B cell (primary cell): ENCODE measurements at places on chromosomes 5 and 9. TPM values are rescaled to one million over a fixed set of nuclear protein-coding genes. Genes with fewer than 3 reads are reported as not detected.

GRCh38 chr5:154242442-154242841 lies 51.9 kb downstream of the GALNT10 start:
- DNase-seq, result no peak

DNA sequence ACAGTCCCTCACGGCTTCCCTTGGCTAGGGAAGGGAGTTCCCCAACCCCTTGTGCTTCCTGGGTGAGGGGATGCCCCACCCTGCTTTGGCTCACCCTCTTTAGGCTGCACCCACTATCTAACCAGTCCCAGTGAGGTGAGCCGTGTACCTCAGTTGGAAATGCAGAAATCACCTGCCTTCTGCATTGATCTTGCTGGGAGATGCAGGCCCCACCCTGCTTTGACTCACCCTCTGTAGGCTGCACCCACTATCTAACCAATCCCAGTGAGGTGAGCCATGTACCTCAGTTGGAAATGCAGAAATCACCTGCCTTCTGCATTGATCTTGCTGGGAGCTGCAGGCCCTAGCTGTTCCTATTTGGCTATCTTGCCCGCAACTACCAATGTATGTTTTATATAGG lies 44.7 kb downstream of the CCL28 start:
- no peak for DNase-seq

GRCh38 chr5:64952951-64953673 lies 184.4 kb downstream of the CWC27 start:
- no peak for DNase-seq

GRCh38 chr5:6634306-6634705 lies 1.1 kb downstream of the SRD5A1 start:
- peak; percentile 34 for DNase-seq

GRCh38 chr5:111069839-111070238 lies 1.7 kb upstream of the TSLP start:
- no peak for DNase-seq

DNA sequence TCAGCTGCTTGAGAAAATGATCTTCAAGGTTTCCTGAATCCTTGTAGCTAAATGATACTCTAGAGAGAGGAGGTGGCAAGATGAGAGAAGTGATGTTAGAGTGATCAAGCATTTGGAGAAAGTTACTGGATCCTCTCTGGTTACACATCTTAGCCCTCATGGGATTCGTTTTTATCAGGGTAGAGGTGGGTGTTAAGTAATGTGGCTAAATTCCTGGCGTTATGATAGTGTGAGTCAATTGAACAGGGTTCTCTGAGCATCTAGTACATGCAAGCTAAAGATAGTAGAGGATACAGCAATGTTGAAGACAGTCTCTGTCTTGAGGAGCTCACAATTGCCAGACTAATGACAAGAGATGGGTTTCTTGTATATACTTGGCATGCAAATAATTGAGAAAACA lies 123.7 kb downstream of the PSD2 start:
- DNase-seq, result no peak

GRCh38 chr5:115472271-115473025 lies 72.1 kb downstream of the FEM1C start:
- DNase-seq, result no peak

- no peak for DNase-seq
Observed at GRCh38 chr5:94969174-94969573, 315.7 kb downstream of the MCTP1 start.

DNA sequence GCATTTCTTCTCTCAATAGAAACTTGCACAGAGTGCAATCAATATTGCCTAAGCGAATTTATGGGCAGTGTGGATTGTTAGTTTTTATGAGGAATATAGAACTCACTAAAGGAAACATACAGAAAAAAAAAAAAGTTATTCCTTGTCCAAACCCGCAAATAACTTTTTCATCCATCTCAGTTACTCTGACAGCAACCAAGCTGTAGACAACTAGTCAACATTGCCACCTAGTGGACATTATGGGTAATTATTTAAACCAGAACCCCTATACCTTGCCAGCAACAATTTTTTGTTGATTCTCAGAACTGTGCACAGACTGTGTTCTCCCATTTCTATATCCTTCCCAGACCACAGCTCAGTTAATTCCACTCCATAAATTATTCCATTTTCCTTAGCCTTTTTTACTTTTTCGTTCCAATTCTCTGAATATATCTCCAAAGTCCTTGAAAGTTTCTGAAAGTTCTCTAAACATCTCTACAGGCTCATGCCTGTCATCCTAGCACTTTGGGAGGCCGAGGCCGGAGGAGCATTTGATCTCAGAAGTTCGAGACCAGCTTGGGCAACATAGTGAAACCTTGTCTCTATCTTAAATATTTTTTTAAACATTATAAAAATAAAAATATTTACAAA lies 2.6 kb upstream of the AFAP1L1 start:
- peak; percentile 44 for DNase-seq

DNA sequence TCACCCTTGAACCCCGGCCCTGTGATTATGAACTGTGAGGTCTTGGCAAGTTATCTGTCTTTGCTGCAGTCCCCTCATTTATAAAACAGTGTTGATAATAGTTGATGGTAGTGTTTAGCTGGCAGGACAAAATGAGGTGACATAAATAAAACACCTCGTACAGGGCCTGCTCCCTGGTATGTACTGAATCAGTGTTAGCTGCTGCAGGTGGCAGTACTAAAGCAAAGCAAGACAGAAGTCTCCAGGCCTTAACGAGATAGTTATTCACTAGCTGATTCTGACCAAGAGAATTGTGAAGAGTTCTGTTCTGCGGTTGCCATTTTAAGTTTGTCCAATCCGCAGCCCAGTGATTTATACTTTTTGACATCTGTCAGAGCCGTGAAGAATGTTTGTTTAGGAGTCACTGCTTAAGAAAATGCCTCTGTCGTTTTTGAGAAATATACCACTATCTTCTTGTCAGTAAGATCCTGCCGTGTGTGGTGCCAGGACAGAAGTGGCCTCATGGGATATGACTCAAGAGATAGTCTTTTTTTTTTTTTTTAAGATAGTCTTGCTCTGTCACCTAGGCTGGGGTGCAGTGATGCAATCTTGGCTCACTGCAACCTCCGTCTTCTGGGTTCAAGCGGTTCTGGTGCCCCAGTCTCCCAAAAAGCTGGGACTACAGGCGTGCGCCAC lies 75.9 kb downstream of the KDM4C start:
- DNase-seq, result no peak

GRCh38 chr9:69970001-69970533 lies 73.6 kb upstream of the MAMDC2 start:
- no peak for DNase-seq

GRCh38 chr5:83265318-83265717 lies 188.0 kb downstream of the XRCC4 start:
- no peak for DNase-seq

GRCh38 chr9:18706648-18707047 lies 232.7 kb downstream of the ADAMTSL1 start:
- DNase-seq, result no peak

DNA sequence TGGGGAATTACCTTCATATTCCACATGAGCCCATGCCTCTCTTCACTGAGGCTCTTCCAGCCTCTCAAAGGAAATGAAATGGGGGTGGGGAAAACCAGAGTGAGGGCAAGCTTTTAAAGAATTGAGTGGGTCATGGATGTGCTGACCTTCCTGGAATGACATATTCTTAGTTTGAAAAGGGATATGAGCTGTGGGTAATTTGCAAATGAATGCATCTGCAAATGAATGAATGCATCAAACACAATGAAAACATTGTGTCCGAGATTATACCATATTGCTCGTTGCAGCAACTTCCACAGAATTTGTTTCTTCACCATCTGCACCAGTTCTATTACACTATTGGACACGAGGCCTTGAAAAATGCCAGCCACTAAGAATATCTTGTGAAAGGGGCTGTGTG lies 198.6 kb upstream of the CDH6 start:
- DNase-seq, result no peak

- DNase-seq, result no peak
Observed at GRCh38 chr5:97501965-97502305, 318.9 kb upstream of the RIOK2 start.

GRCh38 chr5:134647750-134648424 lies 698 bp upstream of the SEC24A start:
- no peak for DNase-seq

DNA sequence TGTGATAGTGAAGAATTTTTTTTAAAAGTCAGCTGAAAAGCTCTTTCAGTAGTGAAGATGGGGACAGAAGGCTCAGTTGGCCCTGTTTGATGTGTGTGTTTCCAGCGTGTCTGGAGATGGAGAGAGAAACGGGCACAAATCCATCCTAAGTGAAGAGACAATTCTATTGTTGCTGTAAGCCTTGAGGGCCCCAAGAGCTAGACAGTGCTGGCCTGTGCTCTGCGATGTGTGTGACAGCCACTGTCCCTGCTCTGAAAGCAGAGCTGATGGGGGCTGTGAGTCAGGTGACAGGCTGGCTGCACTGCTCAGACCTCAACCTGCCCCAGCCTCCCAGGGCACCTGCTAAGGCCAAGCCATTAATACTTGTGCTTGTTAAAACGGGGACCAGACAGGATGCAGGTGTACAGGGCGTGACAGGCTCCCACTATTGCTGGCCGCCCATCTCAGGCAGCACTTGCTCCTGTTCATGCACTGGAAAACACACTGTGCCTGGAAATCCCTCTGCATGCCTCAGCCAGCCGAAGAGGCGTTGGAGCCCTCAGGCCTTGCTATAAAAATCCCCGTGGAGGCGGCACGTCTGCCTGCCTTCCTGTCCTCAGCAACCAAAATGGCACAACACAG lies 44.6 kb upstream of the SEMA4D start:
- DNase-seq, result peak; percentile 35

GRCh38 chr5:141787376-141787775 lies 90.8 kb downstream of the PCDH1 start:
- no peak for DNase-seq

DNA sequence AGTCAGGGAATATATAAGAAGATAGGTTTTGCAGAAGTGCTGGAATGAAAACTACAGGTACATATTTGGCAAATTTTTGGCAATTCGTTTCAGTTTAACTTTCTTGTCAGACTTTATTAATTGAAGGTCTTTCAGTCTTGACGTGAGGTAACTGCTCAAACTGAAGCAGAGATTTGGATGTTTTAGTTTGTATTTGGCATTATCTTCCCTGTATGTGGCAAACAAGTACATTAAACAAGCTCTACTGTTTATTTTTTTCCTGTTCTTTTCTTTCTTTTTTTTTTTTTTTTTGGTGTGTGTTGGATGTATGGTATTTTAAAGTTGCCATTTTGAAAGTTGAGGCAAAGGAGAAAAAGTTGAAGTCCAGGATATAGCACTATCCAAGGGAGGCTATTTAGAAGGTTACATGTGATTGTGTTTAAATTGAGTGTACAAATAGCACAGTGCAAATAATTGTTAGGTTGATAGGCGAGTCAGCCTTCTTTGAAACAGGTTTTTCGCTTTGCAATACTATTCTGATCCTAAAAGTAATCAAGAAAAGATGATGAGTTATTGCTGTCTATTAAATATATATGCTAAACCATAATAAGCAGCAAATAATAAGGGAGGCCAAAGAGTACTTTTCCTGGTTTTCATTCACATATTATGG lies 2.2 kb downstream of the PBX3 start:
- DNase-seq, result no peak

Gene FGFR4
- 2.7 and 3.4 TPM in 2 replicates for polyA plus RNA-seq

Gene ZNF462
- 0.06 TPM in 1 of 2 replicates, not detected in the other for polyA plus RNA-seq

Gene PFN3
- polyA plus RNA-seq, result not detected in 2 replicates

Gene BASP1
- polyA plus RNA-seq, result 53.0 and 63.7 TPM in 2 replicates

Gene NR3C1
- 17.6 and 19.4 TPM in 2 replicates for polyA plus RNA-seq
